Memory B cell (primary cell): ENCODE measurements at places on chromosomes 3 and 15.
A peak's percentile ranks its signal among the peaks of the same experiment; 100 is the strongest.

- DNase-seq, result no peak
Observed at GRCh38 chr3:69273896-69274295, 112.0 kb downstream of the FRMD4B start.

DNA sequence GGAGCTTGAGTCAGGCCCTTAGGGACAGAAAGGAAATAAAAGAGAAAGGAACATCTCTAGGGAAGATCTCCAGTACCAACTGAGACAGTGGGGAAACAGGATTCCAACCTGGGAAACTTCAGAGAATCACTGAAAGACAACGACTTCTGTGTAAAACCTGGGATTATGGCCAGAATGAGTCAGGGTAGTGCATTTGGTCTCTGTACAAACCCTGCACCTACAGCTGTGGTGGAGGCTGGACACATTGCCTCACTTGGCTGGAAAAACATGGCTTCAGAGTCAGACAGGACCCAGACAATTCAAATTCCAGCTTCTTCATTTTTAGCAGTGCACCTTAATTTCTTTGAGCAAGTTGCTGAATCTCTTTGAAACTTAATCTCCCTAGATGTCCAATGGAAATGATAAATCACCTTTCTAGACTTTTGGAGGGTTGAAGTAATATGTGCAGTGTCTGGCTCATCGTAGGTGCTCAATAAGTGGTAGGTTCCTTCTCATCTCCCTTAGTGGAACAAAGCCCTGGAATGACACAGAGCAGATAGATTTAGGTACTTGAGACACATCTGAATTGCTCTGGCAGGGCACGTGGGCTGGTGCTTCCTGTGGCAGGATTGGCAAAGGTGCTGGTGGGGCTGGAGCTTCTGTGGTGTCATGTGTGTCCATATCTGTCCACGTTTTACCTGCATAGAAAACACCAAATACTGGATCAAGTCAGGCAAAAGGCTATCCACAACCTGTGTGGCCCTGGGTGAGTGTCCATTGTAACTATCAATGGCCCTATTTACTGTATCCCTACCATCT is 6.1 kb upstream of the CLSTN2 start:
- no peak for DNase-seq

- DNase-seq, result no peak
Observed at GRCh38 chr3:189169728-189170127, 2.0 kb upstream of the TPRG1 start.

DNA sequence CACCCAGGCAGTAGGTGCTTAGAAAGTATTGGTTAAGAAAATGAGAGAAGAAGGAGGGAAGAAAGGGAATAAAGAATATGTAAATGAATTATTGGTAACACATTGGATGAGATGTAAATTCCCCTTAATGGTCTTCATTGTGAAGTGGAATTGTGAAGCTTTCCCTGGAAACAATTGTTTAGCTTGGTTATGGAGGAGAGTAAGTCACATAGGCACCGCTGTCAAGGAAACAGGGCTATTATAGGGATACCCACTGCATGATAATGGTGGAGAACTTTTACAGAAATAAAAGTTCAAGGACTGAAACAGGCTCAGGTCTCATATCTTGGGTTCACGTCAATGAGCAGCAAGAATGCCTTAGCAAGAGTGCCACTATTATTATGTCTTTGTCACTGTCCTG is 9.5 kb downstream of the SYNPR start:
- no peak for DNase-seq

DNA sequence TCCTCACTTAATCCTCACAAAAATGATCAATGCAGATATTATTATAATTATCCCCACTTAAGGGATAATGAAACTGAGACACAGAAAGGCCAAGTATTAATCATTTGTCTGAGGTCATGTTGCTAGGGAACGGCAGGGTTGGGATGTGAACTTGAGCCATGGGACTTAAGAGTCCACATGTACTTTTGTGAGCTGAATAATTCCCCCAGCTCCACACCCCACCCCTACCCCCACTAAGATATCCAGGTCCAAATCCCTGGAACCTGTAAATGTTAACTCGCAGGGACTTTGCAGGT is 290.5 kb upstream of the GADL1 start:
- DNase-seq, result no peak

DNA sequence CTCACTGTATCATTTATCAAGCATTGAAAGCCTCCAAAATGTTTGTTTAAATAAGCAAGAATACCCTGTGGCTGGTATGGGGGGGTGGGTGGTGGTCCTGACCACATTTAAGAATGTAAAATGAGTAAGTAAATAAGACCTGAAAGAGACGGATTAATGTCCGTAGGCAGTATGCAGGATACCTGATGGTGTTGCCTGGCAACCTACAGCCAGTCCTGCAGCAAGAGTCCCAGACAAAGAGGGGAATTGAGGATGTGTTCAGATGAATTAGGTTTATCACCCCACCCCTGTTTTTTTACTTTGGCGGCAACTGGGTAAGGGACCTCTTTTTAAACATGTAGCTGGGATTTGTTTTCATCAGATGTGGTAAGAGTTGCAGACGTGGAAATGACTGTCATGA is 99.8 kb upstream of the BFSP2 start:
- no peak for DNase-seq

GRCh38 chr15:56871867-56872266 is 46.6 kb upstream of the TCF12 start:
- DNase-seq, result no peak

GRCh38 chr3:171145798-171146197 is 119.3 kb upstream of the SLC2A2 start:
- DNase-seq, result no peak

- peak; percentile 76 for DNase-seq
Observed at GRCh38 chr15:43776101-43776717, 557 bp downstream of the ELL3 start.

GRCh38 chr15:48010316-48010715 is 110.5 kb upstream of the SLC24A5 start:
- DNase-seq, result no peak

DNA sequence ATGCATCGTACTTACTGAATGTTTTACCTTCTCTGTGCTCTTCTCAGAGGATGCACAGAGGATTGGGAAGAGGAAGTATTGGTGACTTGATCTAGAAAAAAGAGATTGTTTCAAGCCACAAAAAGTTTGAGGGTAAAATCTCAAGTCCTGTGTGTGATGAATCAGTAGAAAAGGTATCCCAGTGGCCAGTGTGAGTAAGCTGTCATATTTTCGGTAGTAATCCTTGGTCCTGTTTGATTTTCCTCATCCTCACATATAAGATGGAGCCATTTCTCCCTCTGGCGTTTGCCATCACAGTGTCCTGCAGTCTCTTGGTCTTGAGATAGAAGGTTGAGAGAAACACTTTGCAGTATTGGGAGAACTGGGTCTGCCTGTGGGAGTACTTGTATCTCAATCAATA is 166.8 kb downstream of the LPP start:
- no peak for DNase-seq

- no peak for DNase-seq
Observed at GRCh38 chr3:52524258-52524751, 9.4 kb downstream of the NT5DC2 start.

DNA sequence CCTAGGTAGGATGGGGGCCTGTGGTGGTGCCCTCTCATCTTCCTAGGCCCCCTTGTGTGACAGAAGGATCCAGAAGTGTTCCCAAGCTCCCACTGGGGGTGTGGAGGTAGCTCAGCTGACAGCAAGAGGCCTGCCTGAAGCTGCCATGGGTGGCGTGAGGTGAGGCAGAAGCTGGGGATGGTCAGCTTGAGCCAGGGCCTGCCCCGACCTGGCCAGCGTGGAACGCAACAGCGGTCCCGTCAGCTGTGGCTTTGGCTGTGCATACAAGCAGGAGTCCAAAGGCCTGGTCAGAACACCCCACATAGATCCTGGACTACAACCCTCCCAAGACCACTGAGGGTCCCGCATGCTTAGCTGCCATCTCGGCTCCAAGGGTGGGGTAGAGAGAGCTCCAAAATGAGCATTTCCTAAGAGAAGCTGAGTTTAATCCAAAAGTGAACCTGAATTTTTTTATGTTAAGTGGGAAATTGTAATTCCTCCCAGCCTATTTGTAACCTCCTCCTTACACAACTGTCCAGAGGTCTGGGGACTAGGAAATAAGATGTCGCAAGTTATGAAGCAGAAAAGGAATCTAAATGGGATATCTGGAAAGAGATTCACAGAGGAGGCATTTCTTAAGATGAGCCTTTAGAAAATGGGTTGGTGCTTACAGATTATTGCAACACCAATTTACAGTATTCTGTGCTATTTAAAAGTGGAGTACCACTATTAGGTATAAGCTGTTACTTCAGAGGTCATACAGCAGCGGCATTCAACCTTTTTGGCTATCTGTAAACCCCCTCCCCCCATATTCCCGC is 9.9 kb upstream of the PLA2G4D start:
- no peak for DNase-seq

GRCh38 chr3:106425026-106425425 is 556.2 kb upstream of the CBLB start:
- no peak for DNase-seq

GRCh38 chr3:42979044-42979972 is at the start of gene GASK1A:
Gene GASK1A (plus strand): TSS chr3:42979311. CDS start chr3:42979643, 332 bp downstream.
- no peak for DNase-seq

DNA sequence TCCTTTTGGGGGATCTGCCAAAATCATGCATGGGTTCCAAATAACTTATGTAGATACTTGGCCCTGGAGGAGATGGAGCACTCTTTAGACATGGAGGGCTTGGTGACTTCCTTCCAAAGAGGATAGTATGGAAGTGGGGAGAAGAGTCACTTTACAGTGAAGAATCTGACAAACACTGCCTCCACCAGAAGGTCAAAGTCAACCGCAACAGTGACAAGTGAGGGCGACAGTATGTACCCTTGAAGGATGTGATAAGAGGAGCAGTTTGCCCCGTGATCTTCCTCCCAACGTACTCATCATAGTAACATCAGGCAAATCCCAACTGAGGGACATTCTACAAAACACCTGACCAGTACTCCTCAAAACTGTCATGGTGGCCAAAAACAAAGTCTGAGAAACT is 62.0 kb downstream of the LMCD1 start:
- DNase-seq, result no peak

GRCh38 chr3:173617490-173617889 is 219.9 kb downstream of the NLGN1 start:
- no peak for DNase-seq

- DNase-seq, result no peak
Observed at GRCh38 chr3:165875644-165876043, 38.4 kb upstream of the BCHE start.

GRCh38 chr15:40389824-40390595 is 7.5 kb downstream of the KNSTRN start:
- DNase-seq, result no peak

GRCh38 chr3:20145874-20146273 is 40.1 kb downstream of the SGO1 start:
- DNase-seq, result no peak

DNA sequence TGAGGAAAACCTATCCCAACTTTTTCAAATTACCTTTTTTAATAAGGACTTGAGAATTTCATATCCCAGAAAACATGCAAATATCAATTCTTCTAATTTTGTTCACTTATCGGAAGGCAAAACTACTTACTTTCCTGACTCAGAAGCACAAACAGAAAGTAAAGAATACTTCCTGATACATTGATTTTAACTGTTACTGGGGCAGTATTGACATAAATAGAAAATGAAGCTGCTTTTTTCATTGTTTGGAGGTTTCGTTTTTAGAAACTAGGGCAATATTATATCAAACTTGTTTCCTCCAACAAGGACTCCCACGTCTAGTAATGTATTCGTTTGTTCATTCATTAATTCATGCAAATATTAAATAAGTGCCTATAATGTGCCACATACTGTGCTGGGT is 19.1 kb downstream of the PAQR9 start:
- no peak for DNase-seq

DNA sequence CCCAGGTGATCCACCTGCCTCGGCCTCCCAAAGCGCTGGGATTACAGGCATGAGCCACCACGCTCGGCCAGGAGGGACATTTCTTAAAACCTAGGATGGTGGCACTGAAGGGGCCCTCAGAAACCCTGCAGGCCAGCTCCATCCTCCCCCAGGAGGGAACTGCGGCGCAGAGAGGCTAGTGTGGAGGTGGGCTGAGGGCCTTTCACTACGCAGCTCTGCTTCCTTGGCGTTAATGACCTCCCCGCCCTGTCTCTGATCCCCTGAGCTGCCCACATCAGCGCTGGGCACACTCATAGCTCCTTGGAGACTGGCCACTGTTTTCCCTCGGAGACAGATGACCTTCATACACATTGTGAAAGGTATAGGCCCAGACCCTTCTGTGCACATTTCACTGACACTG is 46.2 kb upstream of the MAGEF1 start:
- DNase-seq, result no peak

- no peak for DNase-seq
Observed at GRCh38 chr3:149828390-149828789, 15.4 kb downstream of the RNF13 start.

GRCh38 chr3:14484741-14485140 is 55.4 kb downstream of the GRIP2 start:
- no peak for DNase-seq

- no peak for DNase-seq
Observed at GRCh38 chr3:168813225-168813802, 717.6 kb upstream of the GOLIM4 start.

- DNase-seq, result no peak
Observed at GRCh38 chr15:82021992-82022391, 23.8 kb downstream of the MEX3B start.

GRCh38 chr3:48405343-48405881 is 24.5 kb downstream of the PLXNB1 start:
- no peak for DNase-seq

GRCh38 chr3:110932567-110932966 is 139.0 kb upstream of the NECTIN3 start:
- no peak for DNase-seq

GRCh38 chr15:39629371-39629770 is 48.5 kb downstream of the THBS1 start:
- no peak for DNase-seq

GRCh38 chr3:177705976-177706823 is 508.9 kb upstream of the TBL1XR1 start:
- DNase-seq, result no peak

DNA sequence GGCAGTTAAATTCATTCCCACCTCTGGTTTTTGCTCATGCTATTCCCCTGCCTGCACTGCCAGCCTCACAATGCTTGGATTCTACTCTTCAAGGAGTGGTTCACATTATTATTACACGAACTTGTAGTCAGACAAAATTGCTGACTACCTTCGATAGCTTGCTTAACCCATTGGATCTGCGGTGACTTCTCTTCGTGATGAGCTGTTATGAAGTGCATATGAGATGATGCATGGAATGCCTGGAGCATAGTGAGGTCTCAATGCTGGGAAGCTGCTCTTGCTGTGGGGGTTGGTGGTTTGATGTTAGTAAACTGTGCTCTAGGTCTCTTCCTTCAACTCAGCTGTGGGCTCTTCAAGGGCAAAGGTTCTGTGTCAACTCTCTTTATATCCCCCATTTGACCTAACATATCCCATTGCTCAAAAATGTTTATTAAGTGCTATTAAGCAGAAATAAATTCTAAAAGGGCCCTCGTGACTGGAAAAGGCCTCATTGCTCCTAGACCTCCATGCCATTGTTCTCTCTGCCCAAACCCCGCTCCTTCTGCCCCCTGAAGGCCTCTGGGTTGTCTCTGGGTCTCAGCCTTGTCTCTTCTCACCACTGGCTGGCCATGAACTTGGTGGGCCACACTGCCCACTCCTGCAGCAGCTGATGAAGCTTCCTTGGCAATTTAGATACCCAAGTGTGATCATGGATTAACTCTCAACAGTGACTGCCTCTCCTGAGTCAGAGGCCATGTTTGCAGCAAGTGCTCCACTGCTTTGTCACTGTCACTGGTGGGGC is 4.5 kb upstream of the SLCO2A1 start:
- no peak for DNase-seq
